ENCODE measurements at places on chromosomes 11 and 22.
A peak's percentile ranks its signal among the peaks of the same experiment; 100 is the strongest.

DNA sequence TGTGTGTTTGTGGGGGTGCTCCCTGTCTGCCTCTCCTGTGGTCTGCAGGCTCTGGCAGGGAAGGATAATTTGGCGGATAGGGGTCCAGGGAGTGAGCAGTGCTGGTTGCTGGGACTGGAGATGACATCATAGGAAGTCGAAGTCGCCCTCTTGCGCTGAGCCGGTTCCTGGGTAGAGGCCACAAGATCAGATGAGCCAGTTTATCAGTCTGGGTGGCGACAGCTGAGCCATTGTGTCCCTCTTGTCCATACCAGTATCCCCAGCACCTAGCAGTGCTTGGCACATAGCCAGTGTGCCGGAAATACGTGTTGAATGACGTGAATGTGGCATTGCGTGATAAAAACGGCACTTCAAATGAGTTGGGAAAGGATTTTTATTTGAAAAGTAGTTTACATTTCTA, 9.8 kb downstream of the APOL5 start:
- DNase-seq = no peak

GRCh38 chr22:50209893-50210292, 9.1 kb downstream of the SELENOO start:
- DNase-seq = peak; percentile 97

GRCh38 chr11:7449841-7450214, 35.5 kb upstream of the OLFML1 start:
- DNase-seq = no peak

- no peak for DNase-seq
These were observed 32.5 kb downstream of the MN1 start for GRCh38 chr22:27769012-27769411.

- DNase-seq = no peak
These were observed 43.9 kb downstream of the DDX6 start for GRCh38 chr11:118746988-118747585.

- no peak for DNase-seq
These were observed 207.5 kb upstream of the ZBED5 start for GRCh38 chr11:11065396-11065795.

- no peak for DNase-seq
These were observed 64.3 kb downstream of the ETS1 start for GRCh38 chr11:128522943-128523518.
